Frontal cortex (tissue), 4 donors: ENCODE measurements at places on chromosomes 12 and 14. TPM values are rescaled to one million over a fixed set of nuclear protein-coding genes. Genes with fewer than 3 reads are reported as not detected.

DNA sequence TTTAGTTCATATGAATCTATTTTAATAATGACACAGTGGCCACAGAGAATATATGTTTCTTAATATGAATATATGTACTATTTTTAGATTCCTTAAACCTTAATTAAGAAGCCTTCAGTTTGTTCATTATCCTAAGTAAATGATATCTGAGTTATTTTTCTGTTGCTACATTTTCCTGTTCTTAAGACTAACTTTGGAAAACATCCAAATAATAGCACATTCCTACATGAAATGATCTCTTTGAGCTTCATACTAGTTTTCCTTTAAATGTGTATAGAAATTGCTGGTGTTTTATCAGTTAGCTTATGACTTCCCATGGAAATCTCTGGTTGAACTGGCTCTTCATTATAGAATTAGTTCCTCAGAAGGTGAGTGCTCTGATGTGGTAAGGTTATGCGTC lies 72.1 kb downstream of the POLR3B start:
- DNase-seq, result no peak

- no peak for DNase-seq
Observed at GRCh38 chr12:79020106-79020505, 155.5 kb downstream of the SYT1 start.

- no peak for DNase-seq
Observed at GRCh38 chr14:94673781-94674231, 61.6 kb downstream of the SERPINA3 start.

Gene RPS26
- 15.5 TPM for total RNA-seq

Gene OR10G2
- total RNA-seq, result not detected

- no peak for DNase-seq
Observed at GRCh38 chr12:112980491-112981158, 2.3 kb downstream of the OAS2 start.

Gene LRFN5
- total RNA-seq, result 66.9 TPM
